ENCODE measurements at places on chromosomes 4 and X. TPM values are rescaled to one million over a fixed set of nuclear protein-coding genes. Genes with fewer than 3 reads are reported as not detected.

GRCh38 chrX:32998776-32999175 is 212.6 kb downstream of the DMD start:
- DNase-seq = no peak

GRCh38 chr4:66840178-66840577 is 705.1 kb downstream of the CENPC start:
- no peak for DNase-seq

DNA sequence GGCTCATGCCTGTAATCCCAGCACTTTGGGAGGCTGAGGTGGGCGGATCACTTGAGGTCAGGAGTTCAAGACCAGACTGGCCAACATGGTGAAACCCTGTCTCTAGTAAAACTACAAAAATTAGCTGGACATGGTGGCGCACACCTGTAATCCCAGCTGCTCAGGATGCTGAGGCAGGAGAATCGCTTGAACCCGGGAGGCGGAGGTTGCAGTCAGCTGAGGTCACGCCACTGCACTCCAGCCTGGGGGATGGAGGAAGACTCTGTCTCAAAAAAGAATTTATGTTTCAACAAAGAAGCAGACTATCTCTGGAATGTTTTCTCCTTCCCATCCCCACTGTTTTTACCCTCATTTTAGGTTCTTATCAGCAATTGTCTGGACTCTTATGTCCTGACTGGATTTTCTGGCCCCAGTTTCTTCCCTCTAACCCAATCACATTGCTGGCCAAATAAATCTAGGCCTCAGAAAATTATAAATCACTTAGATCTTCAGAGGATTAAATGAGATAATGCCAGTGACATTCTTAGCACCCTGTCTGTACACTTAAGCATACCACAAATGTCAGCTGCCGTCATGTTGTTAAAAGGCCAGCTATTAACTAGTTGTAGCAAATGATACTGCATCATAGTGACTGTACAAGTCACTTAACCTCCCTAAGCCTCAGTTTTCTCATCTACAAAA is 44.9 kb upstream of the PRSS48 start:
- DNase-seq = no peak

GRCh38 chr4:152189451-152190179 is 346.3 kb downstream of the FBXW7 start:
- no peak for DNase-seq

DNA sequence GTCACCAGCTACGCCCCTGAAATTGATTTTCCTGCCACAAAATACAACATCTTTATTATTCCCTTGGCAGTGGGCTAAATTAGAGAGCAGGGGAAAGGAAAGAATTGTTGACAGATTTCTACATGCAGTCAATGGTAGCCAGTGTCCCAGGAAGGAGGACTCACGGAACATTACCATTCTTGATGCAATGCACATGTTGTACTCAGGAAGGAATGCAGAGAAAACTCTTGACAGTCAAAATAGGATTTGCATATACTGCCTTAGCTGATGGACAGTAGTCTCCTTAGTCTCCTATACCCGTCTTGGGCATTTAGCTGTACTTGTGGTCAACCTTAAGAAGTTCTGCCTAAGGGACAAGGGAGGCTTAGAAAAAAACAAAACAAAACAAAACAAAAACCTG is 158.0 kb upstream of the GYPA start:
- DNase-seq = no peak

IGSF1 gene
- 1.9 TPM for total RNA-seq

NKRF gene
- total RNA-seq = 9.1 TPM
